ENCODE measurements at places on chromosomes 6 and 20.

GRCh38 chr6:1420382-1420781 is 31.0 kb downstream of the FOXF2 start:
- no peak for DNase-seq

DNA sequence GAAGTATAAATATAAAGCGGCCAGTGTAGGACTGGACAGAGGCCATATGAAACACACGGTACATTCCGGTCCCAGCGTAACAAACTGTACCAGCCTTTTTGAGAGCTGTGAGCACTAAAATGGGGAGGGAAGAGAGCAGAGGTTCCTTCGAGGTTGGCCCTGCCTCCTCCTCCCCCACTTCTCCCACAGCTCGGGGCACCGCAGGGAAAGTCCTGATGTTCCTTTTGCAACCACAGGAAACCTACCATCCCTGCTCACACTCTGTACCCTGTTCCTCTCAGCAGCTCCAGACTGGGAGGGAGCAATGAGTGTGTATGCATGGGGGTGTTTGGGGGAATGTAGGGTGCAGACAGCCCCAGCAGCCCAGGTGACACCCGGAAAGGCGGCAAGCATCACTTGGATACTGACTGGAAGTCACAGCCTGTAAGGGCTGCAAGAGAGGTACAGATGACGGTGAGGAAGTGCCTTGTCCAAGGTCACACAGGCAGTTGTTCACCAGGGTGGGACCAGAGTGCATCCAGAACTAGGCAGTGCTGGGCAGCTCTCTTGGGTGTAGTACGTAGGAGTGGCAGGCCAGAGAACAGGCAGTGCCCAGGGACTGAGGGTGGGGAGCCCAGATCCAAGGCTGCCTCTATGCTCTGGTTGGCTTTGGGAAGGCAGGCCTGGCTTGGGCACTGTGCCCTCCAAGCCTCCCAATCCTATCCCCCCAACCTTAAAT is 11.0 kb upstream of the ARMC12 start:
- DNase-seq = no peak

- DNase-seq = no peak
Observed at GRCh38 chr6:109793021-109793420, 101.9 kb downstream of the FIG4 start.

DNA sequence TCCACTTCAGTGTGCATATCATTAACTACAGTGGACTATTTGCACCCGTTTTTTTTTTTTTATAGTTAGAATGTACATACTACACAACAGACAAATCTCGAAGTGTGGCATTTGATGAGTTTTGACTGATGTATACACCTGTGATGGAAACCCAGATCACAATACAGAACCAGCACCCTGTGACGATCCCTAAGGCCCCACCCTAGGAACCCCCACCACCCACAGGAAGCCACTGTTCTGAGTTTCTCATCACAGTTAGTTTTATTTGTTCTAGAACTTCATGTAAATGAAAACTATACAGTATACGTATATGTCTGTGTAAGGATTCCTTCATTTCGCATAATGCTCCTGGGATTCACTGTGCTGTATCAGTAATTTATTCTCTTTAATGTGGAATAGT is 102.8 kb downstream of the IRF4 start:
- DNase-seq = no peak

GRCh38 chr6:142297996-142298753 is 3.6 kb upstream of the ADGRG6 start:
- peak; percentile 87 for DNase-seq

DNA sequence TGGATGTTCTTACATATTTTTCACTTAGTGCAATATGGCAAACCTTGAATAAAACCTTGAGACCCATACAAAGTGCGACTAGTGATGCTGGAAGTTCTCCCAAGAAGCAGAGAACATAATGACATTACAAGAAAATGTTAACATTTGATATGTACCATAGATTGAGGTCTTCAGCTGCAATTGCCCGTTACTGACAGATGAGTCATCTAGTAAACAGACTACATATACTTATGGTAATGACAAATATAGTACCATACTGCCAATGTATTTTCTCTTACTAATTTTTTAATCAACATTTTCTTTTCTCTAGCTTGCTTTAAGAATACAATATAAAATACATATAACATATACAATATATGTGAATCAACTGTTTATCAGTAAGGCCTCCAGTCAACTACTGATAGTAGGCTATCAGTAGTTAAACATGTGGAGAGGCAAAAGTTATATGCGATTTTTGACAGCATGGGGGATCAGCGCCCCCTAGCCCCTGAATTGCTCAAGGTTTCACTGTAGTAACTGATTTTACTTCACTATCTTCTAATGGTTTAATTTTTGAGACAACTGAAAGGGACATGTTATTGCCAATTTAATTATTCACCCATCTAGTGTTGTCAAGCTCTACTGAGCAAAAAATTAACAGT is 166.7 kb upstream of the ADGRB3 start:
- DNase-seq = no peak

DNA sequence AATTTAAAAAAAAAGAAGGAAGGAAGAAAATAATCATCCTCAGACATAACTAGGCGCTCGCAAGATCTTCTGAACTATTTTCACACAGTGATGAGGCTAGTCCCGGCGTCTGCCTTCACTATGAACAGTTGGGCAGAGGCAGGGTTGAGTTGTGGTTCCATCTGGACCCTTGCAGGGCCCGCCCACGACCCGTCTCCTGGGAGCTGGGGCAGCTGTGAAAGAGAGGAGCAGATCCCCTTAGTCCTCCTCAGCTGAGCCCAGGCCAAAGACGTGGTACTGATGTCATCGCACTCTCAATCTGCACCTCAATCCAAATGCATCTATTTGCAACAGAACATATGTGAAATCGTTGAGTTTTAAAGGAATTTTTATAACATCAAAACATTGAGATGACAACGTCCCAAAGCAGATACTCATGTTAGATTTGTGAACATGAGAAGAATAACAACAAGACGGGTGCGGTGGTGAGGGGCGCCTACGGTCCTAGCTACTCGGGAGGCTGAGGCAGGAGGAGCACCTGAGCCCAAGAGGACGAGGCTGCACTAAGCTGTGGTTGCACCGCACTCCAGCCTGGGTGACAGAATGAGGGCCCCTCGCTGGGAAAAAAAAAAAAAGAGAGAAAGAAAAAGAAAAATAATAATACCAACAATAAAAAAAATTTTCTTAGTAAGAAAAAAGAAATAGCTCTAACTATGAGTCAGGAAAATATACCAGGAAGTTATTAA is 15.3 kb downstream of the TCFL5 start:
- peak; percentile 15 for DNase-seq

DNA sequence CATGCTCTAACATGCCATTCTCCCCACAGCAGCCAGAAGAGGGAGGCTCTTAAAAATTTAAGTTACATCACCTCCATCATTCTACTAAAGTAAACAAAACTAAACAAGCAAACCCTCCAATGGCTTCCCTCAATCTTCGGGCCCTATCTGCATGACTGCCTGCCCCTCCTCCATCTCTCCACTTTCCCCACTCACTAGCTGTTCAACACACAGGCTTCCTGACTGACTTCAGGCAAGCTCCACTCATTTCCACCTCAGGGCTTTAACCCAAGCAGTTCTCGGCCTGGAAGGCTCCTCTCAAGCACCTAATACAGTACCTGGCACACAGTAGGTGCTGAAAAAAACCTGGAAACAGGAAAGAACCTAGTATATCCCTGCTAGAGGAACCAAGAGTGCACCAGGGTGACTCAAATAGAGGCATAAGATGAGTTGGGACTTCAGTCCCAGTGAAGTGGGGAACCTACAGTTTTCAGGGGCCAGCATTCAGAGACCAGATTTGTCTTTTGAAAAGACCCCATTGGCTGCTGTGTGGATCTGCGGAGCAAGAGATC is 2.8 kb downstream of the AHCY start:
- DNase-seq = no peak

DNA sequence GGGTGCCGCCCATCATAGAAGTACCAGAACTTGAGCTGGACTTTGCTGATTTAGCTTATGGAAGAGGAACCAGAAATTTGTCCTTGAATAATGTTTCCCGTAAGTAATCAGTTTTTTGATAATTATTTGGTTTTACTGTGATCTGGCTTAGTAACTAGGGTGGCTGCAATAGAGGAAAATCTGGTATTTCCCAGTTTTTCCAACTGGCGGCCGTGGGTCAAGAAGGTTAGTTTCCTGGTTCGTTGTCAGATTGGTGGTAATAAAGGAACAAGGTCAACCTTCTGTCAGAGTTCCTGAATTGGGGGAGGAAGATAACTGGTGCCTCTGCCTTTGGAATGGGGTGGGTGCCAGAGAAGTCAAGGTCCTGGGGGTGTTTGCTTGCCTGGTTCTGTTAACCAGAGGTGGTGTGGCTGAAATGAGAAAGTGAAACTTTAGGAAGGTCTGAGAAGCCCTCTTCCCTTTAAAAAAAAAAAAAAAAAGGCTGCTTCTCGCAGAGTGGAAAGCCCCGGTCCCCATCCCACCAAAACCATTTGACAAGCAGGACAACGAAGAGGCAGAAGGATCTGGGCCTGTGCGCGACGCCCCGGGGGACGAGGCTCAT is at the start of gene CALHM6:
Gene CALHM6, plus strand, starts transcription at position 45 of the 601 bp plus-strand sequence. Its CDS starts 555 bp downstream, at position 600.
- DNase-seq = no peak

- no peak for DNase-seq
Observed at GRCh38 chr6:14086701-14087100, 30.9 kb upstream of the CD83 start.

DNA sequence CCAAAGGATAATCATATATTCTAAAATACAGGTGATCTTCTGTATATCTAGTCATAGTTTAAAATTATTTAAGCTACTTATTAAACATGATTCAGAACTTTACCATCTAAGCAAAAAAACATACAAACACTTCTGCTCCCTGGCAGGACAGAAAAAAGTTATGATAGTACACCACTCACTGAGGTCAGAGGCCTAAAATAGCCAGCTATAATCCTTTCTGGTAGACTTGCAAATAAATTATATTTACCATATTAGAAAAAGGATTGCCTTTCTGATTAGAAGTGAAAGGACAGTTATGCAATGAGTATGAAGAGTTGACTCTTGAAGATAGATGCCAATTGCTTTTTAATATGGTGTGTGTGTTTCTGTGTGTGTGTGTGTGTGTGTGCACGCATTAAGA is 207.4 kb downstream of the BMP2 start:
- no peak for DNase-seq

DNA sequence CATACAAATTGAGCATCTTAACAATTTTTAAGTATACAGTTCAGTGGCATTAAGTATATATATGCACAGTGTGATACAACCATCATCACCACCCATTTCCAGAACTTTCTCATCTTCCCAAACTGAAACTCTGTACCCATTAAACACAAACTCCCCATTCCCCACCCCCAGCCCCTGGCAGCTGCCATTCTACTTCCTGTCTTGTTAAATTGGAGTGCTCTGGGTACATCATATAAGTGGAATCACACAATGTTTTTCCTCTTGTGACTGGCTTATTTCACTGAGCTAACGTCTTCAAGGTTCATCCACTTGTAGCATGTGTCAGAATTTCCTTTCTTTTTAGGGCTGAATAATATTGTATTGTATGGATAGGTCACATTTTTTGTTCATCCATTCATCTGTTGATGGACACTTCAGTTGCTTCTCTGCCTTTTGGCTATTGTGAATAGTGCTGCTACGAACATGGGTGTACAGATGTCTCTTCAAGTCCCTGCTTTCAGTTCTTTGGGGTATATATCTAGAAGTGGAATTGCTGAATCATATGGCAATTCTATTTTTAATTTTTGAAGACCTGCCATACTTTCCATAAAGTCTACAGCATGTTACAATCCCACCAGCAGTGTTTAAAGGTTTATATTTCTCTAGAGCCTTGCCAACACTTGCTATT is 19.6 kb upstream of the RREB1 start:
- DNase-seq = no peak

GRCh38 chr6:46772762-46773161 is 20.4 kb upstream of the MEP1A start:
- DNase-seq = no peak

DNA sequence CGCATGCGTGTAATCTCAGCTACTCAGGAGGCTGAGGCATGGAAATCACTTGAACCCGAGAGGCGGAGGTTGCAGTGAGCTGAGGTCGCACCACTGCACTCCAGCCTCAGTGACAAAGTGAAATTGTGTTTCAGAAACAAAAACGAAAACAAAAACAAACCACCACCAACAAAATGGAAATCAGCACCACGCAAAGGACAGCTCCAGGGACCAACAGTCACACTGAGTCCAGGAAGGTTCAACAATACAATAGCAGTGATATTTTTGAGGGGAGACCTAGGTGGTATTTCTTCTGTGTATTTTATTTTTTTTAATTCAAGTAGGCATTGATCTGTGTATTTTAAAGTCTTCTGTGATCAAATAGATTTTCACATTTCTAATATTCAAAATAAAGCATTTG is 9.8 kb downstream of the HLA-F start:
- no peak for DNase-seq

DNA sequence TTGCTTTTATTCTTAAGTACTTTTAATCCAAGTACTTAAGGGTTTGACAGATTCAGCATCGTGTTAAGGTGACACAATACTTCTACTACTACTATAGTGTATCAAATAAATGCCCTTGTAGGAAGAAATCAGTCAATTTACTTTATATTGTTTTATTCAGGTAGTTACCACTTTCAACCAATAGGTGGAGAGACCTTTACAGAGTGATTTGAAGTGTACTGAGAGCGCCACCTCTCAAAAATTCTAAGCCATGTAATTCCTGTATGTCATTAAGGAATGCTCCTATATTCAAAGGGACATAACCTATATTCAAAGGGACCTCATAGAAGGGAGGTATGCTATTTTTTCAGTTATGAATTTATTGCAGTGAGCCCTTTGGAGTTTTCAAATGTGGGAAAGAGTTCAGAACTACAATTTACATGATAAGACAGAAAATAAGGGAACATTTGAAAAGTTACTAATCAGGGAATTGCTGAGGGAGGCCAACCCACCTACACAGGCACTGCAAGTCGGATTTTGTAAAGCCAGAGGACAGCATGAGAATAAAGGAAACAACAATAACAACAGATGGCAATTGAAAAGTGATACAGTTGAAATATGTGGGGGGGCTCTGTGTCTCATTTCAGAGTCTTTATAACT is 955.6 kb downstream of the TBC1D32 start:
- peak; percentile 30 for DNase-seq

GRCh38 chr20:35394271-35394670 is 17.5 kb downstream of the UQCC1 start:
- no peak for DNase-seq
